Activated T-cell treated with anti-CD3 and anti-CD28 coated beads for 1 hour (primary cell): ENCODE measurements at places on chromosomes 3 and 15.

GRCh38 chr15:41862515-41863116 lies 24.0 kb downstream of the PLA2G4B start:
- no peak for DNase-seq

GRCh38 chr15:40459391-40460015 lies 11.3 kb upstream of the CHST14 start:
- no peak for DNase-seq

DNA sequence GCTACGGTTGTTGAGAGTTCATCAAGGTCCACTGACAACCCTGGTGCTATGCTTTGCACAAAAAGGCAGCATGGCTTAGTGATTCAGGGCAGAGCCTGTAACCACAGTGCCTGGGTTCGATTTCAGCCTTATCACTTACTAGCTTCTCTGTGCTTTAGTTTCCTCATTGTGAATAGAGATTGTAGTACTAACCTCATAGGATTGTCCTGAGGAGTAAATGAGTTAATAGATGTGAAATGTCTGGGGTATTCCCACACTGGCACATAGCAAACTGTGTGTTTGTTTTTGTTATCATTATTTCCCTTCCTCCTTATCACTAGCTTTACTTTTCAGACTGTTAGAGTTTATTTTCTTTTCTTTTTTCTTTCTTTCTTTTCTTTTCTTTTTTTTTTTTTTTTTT lies 16.3 kb downstream of the CRTAP start:
- DNase-seq, result no peak

DNA sequence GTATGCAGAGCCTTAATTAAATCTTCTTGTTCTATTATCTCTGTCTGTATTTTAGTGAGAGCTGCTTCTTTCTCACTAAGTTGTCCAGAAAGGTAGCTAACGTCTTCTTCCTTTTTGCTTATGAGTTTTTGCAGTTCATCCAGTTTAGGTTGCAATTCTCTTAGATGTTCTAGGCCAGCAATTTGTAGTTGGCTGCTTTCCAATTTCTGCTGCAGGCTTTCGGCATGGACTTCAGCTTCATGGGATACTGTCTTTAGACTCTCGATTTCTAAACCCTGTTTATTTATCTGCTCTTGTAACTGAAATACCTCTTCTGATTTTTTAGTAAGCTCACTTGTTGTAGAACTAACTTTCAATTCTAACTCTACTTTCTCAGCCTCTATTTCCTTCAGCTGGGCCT lies 35.5 kb upstream of the HCLS1 start:
- DNase-seq, result no peak
